Colonic mucosa (tissue), 4 donors: ENCODE measurements at places on chromosomes 12 and 14. TPM values are rescaled to one million over a fixed set of nuclear protein-coding genes. Genes with fewer than 3 reads are reported as not detected.
A peak's percentile ranks its signal among the peaks of the same experiment; 100 is the strongest.

GRCh38 chr12:81617915-81618314, 141.2 kb downstream of the PPFIA2 start:
- no peaks in the 10 kb centered on the region for H3K36me3 ChIP-seq
- H3K4me3 ChIP-seq, result no peak overlapping the region
- no peaks in the 10 kb centered on the region for H3K27me3 ChIP-seq
- no peak overlapping the region for H3K27ac ChIP-seq
- DNase-seq, result no peak

GRCh38 chr14:52692248-52692962, 3.0 kb downstream of the ERO1A start:
- no peak for DNase-seq
- no peaks in the 10 kb centered on the region for H3K36me3 ChIP-seq
- no peaks in the 10 kb centered on the region for H3K4me1 ChIP-seq
- H3K4me3 ChIP-seq, result no peak overlapping the region

DNA sequence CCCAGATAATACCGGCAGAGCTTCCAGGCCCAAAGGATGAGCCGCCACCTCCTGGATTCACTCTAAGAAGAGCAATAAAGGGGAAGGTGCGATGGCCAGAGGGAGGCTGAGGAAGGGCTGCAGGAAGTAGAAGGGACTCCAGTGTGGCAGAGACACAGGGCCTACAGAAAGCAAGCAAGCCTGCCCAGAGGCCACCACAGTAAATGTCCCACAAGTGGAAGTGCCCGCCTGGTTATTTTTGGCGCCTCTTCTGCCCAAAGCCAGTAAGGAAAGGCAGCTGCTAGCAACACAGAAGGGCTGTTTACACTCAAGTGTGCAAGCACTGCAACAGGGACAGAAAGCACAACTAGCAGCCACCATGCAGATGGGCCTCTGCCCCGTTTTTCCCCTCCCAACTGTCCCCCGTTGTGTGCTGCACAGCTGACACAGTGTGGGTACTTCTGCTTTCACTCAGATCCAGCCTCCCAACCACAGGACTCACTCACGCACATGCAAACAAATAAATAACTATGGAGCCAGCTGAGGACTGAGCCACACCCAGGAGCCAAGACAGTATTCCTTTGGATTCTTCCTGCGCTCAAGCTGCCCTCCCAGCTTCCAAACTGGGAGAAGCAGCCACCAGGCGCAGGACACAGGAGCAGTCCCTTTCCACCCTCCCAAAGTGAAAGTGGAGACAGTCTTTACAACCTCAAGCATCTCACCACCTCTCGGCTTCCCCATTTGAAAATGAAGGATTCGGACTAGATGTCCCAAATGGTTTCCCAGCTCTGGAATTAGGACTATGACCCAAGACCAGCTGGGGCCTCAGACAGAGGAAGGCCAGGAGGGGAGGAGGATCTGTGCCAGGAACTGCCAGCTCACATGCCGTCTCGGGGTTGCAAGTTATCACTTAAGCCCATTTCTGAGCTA, 40.0 kb upstream of the PNMA1 start:
- no peaks in the 10 kb centered on the region for H3K27me3 ChIP-seq
- H3K4me3 ChIP-seq, result no peak overlapping the region
- H3K36me3 ChIP-seq, result no peaks in the 10 kb centered on the region
- DNase-seq, result peak; percentile 77

- H3K36me3 ChIP-seq, result no peaks in the 10 kb centered on the region
- no peaks in the 10 kb centered on the region for H3K27me3 ChIP-seq
- no peak overlapping the region for H3K4me3 ChIP-seq
- DNase-seq, result no peak
- H3K27ac ChIP-seq, result no peak overlapping the region
- H3K4me1 ChIP-seq, result no peaks in the 10 kb centered on the region
Measured at GRCh38 chr12:103556890-103557627, 30.0 kb upstream of the STAB2 start.

DNA sequence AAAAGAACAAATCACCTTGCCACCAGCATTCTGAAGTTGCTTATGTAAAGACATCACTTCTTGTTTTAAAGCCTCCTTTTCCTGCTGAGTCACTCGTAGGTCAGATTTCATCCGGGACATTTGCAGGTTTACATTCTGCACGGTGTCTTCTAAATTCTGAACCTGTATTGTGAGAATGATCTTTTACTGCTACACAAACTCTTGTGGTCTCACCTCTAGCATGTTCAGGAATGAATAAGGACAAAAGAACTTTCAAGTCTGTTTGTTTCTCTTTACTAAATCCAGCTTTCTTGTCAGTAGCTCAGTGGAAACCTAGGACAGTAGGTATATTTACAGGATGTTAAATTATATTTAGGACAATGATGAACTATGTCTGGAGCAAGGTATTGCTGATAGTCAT, 73.5 kb upstream of the SAV1 start:
- no peaks in the 10 kb centered on the region for H3K4me1 ChIP-seq
- no peaks in the 10 kb centered on the region for H3K36me3 ChIP-seq
- H3K27ac ChIP-seq, result no peak overlapping the region
- DNase-seq, result no peak

GRCh38 chr14:69542311-69542710, 32.4 kb downstream of the CCDC177 start:
- H3K4me3 ChIP-seq, result no peak overlapping the region
- H3K27me3 ChIP-seq, result no peaks in the 10 kb centered on the region
- H3K4me1 ChIP-seq, result no peaks in the 10 kb centered on the region
- H3K27ac ChIP-seq, result no peak overlapping the region
- no peaks in the 10 kb centered on the region for H3K36me3 ChIP-seq
- no peak for DNase-seq

- H3K4me3 ChIP-seq, result no peak overlapping the region
- no peaks in the 10 kb centered on the region for H3K27me3 ChIP-seq
- H3K36me3 ChIP-seq, result no peaks in the 10 kb centered on the region
- no peak overlapping the region for H3K27ac ChIP-seq
Measured at GRCh38 chr12:90298289-90298948, 589.8 kb upstream of the ATP2B1 start.

GRCh38 chr14:94486883-94487282, 10.9 kb upstream of the SERPINA9 start:
- H3K27ac ChIP-seq, result no peak overlapping the region
- H3K4me1 ChIP-seq, result no peaks in the 10 kb centered on the region
- H3K36me3 ChIP-seq, result no peaks in the 10 kb centered on the region
- H3K4me3 ChIP-seq, result no peak overlapping the region

WNT5B gene
- 5.9 TPM for total RNA-seq

TMBIM4 gene
- 130 TPM for total RNA-seq

HELB gene
- 4.5 TPM for total RNA-seq
